ENCODE measurements at places on chromosomes 3 and 15.

DNA sequence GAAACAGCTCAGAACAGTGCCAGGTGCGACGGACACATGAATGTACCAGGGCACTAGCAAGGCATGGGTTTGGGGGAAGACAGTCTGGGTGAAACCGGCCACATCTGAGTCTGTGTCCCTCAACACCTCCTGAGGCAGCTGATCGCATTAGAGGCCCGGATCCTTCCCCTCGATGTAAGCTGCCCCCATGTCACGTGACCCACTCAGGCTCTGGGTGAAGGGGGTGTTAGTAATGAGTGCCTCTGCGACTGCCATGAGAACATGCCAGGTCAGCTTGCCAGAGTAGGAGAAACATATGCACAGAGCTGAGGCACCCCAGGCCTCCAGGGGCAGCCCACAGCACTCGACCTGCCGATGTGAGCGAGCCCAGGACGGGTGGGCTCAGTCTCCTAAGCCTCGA, 29.7 kb downstream of the PRR23E start:
- no peak for DNase-seq

DNA sequence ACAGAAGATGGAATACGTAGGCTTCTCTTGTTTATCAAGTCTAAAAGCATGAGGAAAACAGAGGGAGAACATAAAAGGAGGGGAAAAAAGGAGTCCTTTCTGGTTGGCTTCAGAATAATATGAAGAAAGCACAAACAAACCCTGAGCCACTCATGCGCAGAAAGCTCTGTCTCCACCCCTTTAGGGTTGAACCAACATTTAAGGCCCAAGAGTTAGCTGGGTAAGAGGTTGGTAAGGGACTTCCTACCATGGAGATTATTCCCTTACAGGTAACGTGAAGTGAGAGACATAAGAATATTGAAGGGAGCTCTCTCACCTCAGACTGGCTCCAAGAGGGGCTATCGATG, 145.3 kb downstream of the RORA start:
- no peak for DNase-seq

DNA sequence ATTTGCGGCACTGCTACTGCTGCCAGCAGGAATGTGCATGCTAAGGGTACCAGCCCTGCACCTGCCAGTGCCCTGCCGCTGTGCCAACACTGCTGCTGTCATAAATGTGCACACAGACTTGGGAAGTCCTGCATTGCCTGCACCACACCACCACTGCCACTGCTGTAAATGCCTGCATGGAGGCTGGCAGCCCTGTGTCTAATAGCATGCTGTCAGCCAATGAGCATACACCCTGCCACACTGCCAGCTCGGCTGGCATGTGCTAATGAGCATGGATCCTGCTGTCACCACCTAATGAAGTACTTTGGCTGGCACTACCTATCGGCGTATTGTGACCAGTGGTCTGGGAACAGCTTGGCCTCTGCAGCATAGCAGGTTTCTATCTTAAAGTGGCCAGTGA, 981.8 kb upstream of the GBE1 start:
- no peak for DNase-seq

- DNase-seq: no peak
Observed at GRCh38 chr3:24985668-24986067, 442.4 kb upstream of the RARB start.

GRCh38 chr15:40354408-40355171, 3.4 kb upstream of the DISP2 start:
- DNase-seq: peak; percentile 22

- DNase-seq: no peak
Observed at GRCh38 chr15:87710406-87710805, 546.1 kb downstream of the NTRK3 start.

- no peak for DNase-seq
Observed at GRCh38 chr3:183161552-183162336, 790 bp downstream of the LAMP3 start.

GRCh38 chr3:73398084-73398483, 226.7 kb downstream of the PDZRN3 start:
- no peak for DNase-seq

DNA sequence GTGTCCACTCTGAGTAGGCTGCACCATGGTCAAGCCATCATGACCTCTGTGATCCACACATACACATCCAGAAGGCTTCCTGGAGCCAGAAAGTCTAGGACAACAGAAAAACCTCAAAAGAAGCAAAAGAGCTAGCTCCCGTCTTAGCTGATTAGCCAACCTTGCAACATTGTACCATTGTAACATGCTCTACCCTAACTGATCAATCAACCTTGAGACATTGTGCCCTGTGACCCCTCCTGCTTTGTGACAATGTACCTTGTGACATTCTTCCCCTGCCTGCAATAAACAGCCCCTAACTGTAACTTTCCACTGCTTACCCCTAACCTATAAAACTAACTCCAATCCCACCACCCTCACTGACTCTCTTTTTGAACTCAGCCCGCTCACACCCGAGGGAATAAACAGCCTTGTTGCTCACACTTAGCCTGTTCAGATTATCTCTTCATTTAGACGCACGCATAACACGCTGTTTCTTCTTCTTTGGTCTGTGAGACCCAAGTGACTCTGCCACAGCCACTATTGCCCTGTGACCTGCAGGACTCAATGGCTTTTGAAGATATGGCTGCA, 1104.6 kb downstream of the OTOL1 start:
- no peak for DNase-seq

DNA sequence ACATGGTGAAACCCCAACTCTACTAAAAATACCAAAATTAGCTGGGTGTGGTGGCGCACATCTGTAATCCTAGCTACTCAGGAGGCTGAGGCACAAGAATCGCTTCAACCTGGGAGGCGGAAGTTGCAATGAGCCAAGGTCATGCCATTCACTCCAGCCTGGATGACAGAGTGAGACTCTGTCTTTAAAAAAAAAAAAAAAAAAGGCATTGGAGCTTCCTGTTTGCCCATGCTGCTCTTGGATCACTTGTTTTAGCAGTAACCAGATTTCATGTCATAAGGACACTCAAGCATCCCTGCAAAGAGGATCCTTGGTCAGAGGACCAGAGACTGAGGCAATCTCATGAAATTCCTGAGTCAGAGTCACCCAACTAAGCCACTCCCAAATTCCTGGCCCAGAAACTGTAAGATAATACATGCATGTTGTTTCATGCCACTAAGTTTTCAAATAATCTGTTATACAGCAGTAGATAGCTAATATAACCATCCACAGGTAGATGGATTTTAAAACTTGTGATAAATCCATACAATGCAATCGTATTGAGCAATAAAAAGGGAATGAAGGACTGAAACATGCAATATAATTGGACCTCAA, 82.0 kb upstream of the XXYLT1 start:
- DNase-seq: no peak

DNA sequence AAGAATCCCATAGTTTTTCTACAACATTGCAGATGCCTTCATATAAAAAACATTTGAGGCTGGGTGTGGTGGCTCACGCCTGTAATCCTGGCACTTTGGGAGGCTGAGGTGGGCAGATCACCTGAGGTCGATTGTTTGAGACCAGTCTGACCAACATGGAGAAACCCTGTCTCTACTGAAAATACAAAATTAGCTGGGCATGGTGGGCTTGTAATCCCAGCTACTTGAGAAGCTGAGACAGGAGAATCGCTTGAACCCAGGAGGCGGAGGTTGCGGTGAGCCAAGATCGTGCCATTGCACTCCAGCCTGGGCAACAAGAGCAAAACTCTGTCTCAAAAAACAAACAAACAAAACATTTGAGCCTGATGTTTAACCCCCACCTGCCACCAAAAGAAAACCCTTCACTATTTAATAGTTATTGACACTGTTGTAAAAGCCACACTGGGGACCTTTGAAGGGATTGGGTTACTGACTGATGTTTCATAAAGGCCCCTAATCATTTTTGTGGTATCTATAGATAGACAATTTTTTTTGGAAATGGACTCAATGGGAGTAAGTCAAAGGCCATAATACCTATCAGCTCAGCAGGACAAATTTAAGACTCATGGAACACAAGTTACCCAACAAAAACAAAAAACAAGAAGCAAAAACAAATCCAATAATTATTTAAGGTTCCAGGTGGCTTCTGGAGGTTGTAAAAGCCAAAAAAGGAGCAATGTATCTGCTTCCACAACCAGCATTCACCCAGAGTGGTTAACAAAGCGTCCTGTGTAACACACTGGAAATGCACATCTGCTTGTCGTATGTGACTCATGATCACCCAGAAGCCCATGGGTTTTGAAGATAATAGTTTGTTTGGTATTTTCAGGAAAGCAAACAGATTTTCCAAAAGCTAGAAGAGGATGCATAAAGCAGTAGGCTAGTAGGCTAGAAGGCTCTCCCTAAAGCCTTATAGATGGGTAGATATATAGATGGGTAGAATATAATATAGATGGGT, 41.2 kb downstream of the CDCP1 start:
- no peak for DNase-seq

DNA sequence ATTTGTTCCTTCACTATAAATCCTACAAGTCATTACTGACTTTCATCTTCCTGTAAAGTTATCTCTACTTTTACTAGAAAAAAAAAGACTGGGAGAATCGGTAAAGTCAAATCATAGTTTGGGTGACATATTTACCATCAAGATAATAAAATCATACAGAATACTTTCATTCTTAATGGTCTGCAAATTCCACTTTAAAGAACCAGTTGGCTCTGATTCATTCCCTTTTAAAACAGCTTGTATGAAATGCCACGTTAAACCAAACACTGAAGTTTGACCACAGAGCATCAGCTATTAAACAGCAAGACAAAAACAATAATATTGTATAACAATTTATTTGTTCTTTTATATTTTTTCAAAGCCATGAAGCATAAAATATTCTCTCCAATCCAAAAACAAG, 100.7 kb downstream of the FBN1 start:
- DNase-seq: no peak

DNA sequence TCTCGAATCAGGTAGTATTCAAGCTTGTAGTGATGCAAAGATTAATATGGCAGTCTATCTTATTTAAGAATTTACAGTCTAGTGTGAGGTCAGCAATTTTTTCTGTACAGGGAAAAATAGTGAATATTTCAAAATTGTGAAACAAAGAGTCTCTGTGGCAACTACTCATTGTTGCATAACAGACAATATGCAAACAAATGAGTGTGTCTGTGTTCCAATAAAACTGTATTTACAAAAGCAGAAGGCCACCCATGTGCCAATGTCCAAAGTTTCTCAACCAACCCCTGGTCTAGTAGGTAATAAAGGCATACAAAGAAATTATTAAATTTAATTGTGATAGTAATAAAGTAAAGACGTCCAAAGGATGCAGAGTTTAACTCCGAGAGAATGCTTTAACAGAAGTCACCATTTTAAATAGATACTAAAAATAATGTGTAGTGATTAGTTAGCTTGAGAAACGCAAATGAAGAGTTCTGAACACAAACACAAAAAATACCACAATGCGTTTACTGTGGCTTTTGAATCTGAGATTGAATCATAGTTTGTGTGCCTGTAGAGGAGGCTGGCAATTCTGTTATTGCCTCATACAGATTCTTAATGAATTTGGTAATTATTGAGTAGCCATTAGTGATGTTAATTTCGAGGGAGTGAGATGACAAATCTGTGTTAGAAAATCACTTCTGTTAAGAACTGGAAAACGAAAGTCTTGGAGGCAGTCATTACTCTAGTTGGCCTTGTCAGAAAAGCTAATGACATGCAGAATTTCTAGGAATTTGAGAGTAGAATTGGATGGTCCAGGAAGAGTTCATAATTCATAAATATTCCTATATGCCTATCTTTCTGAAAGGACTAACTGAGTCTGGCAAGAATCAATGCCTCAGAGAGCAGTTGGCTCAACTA, 48.7 kb downstream of the CADM2 start:
- no peak for DNase-seq

GRCh38 chr3:152229692-152230091, 39.0 kb upstream of the MBNL1 start:
- no peak for DNase-seq

DNA sequence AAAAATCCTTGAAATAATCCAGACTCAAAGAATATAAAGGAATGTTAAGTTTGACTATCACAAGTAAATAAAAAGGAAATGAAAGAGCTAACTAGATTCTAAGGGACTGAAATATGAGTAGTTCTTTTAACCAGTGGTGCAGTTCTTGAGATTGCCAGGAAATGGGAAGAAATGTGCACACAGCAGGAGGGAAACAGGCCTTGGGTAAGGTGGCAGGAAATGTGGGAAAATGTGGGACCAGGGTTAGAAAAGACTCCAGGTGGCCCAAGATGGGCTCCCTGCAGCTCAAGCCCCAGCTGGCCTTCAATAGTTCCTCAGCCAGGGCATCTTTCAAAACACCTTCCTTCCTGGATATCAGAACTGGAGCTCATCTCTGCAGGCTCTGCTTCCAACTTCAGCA, 181.3 kb downstream of the ISL2 start:
- DNase-seq: no peak

- DNase-seq: no peak
Observed at GRCh38 chr15:87753539-87753938, 503.0 kb downstream of the NTRK3 start.

GRCh38 chr3:133854264-133855001, 41.2 kb downstream of the RAB6B start:
- DNase-seq: no peak

GRCh38 chr3:188274249-188274915, 120.4 kb downstream of the LPP start:
- DNase-seq: no peak

GRCh38 chr3:169354774-169355501, 308.6 kb downstream of the MECOM start:
- DNase-seq: no peak

DNA sequence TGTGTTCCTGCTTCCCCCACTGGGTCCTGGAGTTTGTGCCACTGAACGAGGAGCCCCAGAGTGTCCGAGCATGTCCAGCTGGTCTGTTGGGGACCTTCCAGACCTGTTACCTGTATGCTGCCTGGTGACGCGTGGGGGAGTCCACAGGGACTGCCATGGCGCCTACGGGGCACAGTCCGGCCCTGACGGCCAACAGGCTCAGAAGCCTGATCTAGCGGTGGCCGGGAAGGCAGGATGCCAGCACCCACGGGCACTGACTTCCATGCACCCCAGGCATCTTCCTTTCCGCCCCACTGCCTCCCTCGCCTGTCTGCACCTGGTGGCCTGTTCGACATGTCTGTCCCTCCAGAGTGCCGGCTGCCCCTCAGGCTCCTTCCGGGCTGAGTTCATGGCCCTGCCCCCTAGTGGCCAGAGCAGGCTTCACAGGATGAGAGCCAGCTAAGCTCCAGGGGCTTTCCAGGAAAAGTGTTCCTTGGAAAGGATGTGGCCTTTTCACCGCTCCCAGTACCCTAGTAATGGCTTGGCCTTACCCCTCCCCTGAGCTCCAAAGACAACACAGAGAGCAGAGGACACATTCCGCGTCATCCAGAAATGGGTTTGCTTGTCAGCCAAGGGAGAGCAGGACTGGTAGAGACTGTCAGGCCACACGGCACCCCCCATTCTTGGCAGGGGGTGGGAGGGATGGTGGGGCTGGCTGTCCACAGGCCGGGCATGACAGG, 35.7 kb downstream of the NGRN start:
- DNase-seq: peak; percentile 63

- no peak for DNase-seq
Observed at GRCh38 chr3:102078854-102079808, 229.8 kb downstream of the NFKBIZ start.

- DNase-seq: no peak
Observed at GRCh38 chr3:19155375-19155774, 7.1 kb downstream of the KCNH8 start.
